ENCODE measurements at places on chromosomes 3 and 15.

GRCh38 chr3:32424581-32425250 is 33.1 kb downstream of the CMTM7 start:
- DNase-seq = no peak

- no peak for DNase-seq
Measured at GRCh38 chr15:59798605-59798917, 109.4 kb upstream of the BNIP2 start.

DNA sequence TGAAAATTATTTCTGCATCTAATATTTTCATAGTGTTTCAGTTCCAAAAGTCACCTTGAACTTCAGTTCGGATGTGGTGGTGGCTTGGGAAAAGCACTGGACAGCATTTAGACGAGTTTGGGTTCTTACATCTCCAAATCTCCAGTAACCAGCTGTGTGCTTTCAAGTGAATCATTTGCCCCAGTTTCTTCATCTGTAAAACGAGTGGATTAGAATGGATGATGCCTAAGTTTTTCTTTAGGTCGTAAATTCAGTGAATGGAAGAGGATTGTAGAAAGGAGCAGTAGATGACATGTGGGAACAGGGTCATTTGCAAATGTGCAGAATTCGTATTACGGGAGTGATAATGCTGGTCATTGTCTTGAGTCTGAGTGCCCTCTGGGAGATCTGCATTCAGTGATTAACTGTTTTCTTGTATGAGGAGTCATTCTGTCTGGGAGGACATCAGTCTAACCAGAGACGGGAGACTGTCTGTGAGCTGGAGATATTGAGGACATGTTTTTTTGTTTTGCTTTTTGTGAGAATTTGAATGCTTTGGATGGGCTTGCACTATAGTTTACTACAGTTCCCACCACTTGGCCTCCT is 641.6 kb upstream of the TBL1XR1 start:
- DNase-seq = no peak

DNA sequence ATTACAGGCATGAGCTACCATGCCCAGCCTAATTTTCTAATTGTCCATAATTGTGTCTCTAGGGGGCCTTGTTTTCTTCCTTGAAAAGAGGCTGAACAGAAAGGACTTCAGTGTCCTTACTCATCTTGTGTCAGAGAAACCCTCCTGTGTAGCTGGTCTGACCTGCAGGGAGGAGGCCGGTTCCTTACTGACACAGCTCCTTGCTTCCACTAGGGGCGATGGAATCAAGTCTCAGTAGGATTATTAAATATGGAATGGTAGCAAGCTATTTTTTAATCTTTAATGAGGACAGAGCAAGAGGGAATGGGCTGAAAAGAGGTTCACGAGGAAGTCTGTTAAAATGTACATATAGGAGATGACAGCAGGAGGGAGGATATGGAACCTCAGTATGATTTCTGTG is 8.6 kb downstream of the LPCAT4 start:
- no peak for DNase-seq

DNA sequence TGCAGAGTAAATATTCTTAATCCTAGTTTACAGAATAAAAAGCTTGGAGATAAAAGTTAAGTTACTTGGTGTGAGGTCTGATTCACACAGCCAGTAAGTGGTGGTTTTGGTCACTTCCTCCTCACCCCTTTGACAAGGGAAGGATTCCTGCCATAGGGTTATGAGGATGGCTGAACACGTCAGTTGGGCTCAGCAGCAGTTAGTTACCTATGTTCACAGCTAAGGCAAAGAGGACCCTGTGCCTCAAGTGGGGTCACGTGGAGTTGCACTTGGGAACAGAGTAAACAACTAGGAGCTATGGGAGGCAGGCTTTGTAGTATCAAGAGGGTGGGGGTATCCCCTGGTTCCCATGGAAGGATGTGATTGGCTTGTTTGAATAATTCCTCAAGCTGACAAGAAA is 232.2 kb downstream of the UBE2E2 start:
- no peak for DNase-seq

Data from NCI-H187 (cell line).